Stimulated activated naive CD4-positive, alpha-beta T cell (primary cell): ENCODE measurements at places on chromosomes 13 and 19.

DNA sequence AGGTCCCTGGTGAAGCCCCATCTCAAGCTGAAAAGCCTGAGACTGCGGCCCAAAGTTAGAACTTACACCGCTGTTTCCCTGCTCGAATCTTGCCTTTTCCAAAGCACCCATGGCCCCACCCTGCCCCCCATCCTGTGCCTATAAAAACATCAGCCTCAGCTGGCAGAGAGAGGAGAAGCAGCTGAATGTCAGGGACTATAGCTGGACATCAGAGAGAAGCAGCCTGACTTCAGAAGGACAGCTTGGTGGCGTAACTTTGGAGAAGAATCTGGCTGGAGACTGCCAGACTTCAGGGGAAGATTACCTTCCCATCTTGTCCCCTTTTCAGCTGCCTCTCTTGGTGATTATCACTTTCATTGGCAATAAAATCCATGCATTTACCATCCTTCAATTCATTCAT lies 9.3 kb upstream of the RCBTB2 start:
- DNase-seq: no peak

- no peak for DNase-seq
Observed at GRCh38 chr13:79246578-79246949, 159.5 kb downstream of the RBM26 start.

- peak; percentile 28 for DNase-seq
Observed at GRCh38 chr19:16376649-16377048, 52.0 kb downstream of the KLF2 start.

DNA sequence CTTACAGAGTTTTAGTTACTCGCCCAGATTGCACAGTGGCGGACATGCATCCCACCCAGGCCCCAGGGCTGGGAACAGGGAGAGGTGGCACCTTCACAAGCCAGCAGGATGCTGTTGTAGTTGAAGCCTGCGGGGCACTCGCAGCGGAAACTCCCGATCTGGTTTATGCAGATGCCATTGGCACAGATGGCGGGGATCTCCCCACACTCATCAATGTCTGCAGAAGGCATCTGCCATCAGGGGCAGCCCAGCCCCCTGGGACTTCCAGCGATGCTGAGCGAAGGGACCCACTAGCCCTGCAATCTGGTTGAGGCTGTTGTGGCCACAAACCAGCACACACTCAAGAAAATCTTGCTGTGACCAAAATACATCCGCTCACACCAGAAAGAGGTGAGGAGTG lies 44.6 kb downstream of the CCL25 start:
- DNase-seq: no peak

- no peak for DNase-seq
Observed at GRCh38 chr13:105168295-105168694, 1367.2 kb downstream of the EFNB2 start.

GRCh38 chr13:41315443-41316047 lies 4.5 kb downstream of the NAA16 start:
- DNase-seq: peak; percentile 3

- no peak for DNase-seq
Observed at GRCh38 chr13:46926916-46927590, 30.2 kb upstream of the HTR2A start.

GRCh38 chr13:102922184-102922583 lies 76.4 kb downstream of the ERCC5 start:
- DNase-seq: no peak

- no peak for DNase-seq
Observed at GRCh38 chr19:39352381-39353255, 10.4 kb downstream of the SAMD4B start.

GRCh38 chr13:70107125-70107497 lies 515 bp upstream of the ATXN8OS start:
- no peak for DNase-seq

DNA sequence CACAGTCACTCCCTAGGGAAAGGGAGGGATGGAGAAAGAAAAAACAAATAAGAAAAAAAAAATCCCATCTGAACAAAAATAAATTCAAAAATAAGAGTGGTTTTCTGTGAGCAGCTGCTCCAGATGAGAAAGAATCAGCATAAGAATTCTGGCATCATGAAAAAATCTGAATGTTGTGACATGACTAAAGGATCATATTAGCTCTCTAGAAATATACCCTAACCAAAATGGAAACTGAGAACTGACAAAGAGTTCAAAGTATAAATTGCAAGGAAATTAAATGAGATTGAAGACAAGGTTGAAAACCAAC lies 579.0 kb downstream of the UQCRFS1 start:
- no peak for DNase-seq

DNA sequence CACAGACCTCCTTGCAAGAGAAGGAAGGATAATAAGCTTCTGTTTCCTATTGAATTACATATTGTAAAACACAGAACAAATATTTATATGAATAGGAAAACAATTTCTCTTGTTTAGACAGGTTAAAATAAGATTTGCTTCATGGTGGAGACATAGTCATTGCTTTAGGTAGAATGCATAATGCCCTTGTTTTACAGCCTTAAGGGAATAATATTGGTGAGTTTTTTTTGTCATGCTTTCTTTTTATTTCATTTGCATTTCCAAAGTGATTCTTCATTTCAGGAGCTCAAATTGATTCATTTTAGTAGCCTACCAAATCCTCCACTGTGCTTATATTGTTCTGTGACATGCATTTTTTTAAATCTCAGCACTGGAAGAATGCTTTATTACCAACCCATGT lies 690.7 kb downstream of the OLFM4 start:
- DNase-seq: no peak

DNA sequence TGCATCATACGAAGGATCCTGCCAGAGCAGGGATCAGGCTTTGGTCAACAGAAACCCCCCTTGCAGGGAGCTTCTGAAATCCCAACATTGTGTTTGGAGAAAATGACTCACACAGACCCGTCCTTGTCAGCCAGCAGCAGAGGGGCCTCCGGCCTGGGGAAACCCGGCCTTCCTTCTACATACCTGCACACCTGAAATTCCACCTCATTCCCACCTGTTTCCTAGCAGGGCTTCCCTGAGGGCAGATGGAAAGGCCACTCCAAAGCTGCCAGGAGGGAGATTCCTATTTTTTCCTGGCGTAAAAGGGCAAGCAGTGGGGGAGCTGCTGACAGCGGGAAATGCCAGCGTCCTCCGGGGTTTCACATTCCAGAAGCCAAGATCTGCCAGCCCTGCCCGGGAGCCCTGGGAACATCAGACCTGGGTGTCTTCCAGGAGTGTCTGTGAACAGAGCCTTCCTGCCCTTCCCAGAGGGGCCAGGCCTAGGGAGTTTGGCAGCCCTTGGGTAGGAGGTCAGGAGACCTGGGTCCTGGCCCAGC lies 3.0 kb upstream of the IGFL1 start:
- no peak for DNase-seq

DNA sequence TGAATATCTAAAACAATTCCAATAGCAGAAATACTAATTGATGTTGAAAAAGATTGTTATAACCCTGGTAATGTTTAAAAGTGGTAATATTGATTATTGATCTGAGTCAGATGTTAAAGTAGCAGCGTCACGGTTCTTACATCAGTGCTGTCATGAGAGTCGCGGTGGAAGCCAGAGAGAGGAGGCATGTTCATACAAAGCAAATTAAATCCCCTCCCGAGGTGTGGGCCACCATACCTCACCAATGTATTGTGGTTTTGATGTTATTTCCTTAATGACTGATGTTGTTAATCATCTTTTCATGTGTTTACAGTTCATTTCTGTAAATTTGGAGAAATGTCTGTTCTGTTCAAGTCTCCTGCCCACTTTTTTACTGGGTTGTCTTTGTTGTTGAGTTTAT lies 11.2 kb downstream of the ZNF317 start:
- DNase-seq: no peak

- DNase-seq: no peak
Observed at GRCh38 chr19:13026462-13027370, 31.4 kb downstream of the NFIX start.

- no peak for DNase-seq
Observed at GRCh38 chr13:58573743-58574142, 942.2 kb downstream of the PCDH17 start.

DNA sequence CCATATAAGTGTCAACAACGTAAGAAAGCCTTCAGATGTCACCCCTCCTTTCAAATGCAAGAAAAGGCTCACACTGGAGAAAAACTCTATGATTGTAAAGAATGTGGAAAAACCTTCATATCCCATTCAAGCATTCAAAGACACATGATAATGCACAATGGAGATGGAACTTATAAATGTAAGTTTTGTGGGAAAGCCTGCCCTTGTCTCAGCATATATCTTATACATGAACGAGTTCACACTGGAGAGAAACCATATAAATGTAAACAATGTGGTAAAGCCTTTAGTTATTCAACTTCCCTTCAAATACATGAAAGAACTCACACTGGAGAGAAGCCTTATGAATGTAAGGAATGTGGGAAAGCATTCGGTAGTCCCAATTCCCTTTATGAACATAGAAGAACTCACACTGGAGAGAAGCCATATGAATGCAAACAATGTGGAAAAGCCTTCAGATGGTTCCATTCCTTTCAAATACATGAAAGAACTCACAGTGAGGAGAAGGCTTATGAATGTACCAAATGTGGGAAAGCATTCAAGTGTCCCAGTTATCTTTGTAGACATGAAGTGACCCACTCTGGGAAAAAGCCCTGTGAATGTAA lies 11.1 kb downstream of the ZNF844 start:
- no peak for DNase-seq

DNA sequence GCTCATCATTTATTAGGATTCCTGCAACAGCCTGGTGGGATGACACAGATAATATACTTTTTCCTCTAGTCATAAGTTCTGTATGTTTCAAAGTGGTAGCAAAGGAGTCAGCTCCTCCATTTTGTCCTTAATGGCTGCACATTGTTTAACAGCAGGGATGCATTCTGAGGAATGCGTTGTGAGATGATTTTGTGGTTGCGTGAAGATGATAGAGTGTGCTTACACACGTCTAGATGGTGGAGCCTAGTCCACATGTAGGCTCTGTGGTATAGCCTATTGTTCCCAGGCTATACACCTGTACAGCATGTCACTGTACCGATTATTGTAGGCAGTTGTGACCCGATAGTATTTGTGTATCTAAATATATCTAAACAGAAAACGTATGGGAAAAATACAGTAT lies 4.6 kb downstream of the SMARCA4 start:
- no peak for DNase-seq

- no peak for DNase-seq
Observed at GRCh38 chr19:5498830-5499550, 43.8 kb downstream of the ZNRF4 start.

- DNase-seq: no peak
Observed at GRCh38 chr19:56369886-56370676, 23.3 kb downstream of the ZNF582 start.

DNA sequence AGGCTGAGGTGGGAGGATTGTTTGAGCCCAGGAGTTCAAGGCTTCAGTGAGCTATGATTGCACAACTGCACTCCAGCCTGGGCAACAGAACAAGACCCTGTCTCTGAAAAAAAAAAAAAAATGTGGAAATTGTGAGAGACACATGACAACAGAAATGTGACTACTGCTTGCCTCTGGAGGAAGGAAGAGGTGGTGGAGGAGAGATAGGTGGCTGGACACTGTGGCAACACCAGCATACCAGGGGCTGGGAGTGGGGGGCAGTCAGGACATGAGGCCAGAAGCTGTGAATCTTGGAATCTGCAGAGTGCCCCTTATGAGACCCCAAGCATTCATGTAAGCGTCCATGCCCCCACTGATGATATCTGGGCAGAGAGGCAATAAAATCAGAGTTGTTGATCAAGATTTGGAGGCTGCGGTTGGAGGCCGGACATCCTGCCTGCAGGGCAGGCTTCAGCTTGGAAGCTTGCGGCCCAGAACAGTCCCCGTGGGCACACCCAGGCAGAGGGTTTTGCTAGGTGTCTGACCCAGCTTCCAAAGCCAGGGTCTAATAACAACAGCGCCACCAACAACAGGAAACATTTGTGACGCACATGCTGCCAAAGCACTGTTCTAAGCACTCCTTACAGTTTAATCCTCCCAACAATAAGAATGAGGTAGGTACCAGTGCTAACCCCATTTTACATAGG lies 16.9 kb downstream of the FAM187B start:
- peak; percentile 77 for DNase-seq

GRCh38 chr13:26899202-26899601 lies 138.6 kb upstream of the GPR12 start:
- DNase-seq: no peak

DNA sequence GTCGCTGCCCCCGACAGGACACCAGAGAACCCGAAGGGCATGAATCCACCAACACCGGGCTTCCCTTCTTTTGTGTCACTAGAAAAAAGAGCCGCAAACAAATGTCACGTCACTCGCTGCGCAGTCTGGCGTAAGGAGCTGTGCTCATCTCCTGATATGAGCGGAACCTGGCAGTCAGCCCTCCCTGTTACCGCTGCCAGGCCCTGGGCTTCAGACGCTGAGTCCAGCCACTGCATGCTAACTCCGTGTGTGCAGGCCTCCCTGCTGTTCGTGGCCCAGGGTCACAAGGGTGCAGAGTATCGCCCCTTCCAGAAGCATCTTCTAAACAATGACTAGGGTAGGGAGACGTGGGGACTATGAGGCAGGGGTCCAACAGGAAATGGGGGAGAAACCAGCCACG lies 71.3 kb downstream of the SLC7A1 start:
- no peak for DNase-seq

DNA sequence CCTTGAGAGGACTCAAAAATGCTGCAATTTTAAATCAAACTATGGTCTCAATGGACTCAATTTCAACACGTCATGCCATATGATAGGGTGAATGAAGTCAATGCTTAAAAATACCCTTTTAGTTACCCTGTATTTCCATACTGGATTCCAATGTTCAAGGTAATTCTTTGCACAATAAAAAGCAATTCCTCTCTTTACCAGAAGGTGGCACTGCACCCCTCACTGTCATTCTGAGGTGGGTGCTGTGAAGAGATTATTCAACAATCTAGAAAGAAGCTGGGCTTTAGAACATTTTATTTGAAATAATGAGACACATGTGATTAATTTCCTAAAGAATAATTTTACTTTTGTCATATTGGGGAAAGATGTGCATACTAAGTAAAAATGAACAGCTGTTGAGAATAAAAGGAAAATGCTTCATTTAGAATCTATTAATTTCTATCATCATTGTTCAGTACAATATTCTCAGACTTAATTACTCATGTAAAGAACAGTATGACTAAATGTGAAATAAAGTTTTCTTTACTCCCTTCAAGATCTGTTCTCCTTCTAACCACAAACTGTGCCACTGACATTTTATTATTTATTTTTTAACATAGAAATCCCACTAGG lies 789.1 kb downstream of the GPC5 start:
- no peak for DNase-seq

GRCh38 chr13:79830945-79831344 lies 350.0 kb downstream of the NDFIP2 start:
- no peak for DNase-seq

DNA sequence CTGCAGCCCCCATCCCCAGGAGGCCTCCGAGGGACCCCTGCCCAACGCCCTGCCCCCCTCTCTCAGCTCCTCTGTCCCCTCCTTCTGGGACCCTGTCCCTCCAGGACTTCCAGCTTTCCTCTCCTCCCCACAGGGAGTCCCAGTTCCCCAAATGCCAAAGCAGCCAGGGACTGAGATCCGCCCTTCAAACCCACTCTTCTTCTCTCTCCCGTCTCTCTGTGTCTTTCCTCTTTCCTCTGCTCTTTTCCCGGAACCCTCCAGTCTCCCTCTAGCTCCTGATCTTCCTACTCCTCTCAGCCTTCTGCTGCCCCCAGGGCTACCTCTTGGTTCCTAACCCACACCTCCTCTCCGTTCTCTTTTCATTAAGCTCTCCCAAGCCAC lies 377 bp downstream of the CA11 start:
- DNase-seq: no peak

GRCh38 chr19:17953869-17954268 lies 13.0 kb upstream of the KCNN1 start:
- DNase-seq: no peak
